HFF-Myc (cell line): ENCODE measurements at places on chromosomes 7 and 10.

DNA sequence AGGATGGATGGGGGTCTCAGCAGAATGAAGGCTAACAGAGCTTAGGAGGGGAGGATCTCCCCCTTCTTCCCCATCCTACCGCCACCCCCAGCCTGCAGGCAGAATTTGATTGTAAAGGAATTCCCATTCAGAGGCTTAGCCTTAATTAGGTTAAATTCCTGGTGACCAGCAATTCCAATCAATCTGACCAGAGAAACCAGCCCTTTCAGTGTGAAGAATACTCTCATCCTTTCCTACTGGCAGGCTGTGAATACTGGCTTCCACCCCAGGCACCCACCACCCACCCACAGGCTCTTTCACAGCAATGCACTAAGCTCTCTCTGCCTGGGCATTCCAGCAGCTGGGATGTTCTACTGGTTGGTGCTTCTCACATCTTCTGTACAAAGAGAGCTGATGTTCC, 137.9 kb upstream of the LYZL1 start:
- DNase-seq, result no peak

- no peak for DNase-seq
Observed at GRCh38 chr7:150738092-150738491, 874 bp downstream of the GIMAP5 start.

- DNase-seq, result no peak
Observed at GRCh38 chr7:17466216-17466615, 167.8 kb downstream of the AHR start.

DNA sequence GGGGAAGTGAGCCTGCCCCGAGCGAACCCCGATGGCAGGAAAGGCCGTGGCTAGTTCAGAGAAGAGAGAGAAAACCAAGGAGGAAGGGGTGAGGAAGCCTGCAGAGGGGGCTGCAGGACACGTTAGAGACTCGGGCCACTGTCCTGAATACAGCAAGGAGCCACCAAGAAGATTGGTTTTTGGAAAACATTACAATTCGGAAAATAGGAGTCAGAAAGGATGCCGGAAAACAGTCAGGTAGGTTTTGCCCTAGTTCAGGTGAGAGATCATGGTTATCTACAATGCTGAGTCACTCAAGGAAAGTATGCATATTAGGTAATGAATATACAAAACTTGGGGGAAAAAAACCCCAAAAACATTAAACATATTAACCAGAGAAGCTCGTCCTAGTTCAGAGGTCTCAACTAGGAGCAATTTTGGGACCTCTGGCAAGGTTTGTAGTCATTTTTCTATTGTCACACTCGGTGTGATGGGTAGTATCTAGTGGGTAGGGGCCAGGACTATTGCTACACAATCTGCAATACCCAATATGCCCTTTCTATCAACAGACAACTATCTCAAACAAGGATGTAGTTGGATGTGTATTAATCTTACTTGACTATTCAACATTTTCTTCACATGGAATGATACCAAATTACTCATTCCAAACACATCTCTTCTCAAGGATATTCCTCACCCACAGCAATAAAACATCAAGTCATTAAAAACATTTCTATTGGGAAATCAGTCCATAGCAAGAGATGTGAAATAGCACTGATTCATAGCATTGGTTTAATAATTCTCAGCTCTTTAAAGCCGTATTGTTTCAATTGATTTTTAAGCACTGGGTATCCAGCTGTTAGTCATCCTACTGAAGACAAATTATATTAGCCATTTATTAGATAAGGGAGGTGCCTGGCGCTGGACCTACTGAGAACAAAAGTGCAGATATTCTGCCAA, 74.4 kb upstream of the RSU1 start:
- no peak for DNase-seq

- DNase-seq, result no peak
Observed at GRCh38 chr7:14937581-14937980, 35.0 kb upstream of the DGKB start.

DNA sequence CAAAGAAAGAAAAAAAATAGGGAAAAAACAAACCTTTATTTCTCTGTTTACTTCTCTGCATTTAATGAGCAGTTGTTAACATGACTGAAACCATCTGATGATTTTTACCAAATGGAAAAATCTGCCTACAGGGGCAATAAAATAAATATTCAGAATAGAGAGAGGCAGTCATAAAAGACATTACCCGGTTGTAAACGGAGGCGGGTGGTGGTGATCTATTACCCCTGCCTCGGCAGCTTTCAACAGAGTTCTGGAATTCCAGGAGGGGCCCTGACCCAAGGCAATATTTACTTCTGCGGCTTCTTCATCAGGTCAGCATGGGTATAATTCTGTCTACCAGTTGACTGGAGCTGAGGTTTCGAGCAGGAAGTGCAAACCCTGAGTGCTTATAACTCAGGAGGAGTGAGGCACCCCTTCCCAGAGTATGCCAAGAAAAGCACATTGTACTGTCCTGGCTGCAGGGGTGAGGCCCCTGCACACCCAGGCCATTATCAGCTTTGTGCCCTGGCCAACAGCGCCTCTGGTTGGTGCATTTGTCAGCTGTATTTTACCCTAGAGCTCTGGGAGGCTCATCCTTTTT, 8.2 kb upstream of the CXCL12 start:
- peak; percentile 74 for DNase-seq

- DNase-seq, result no peak
Observed at GRCh38 chr10:132671228-132672154, 114.5 kb downstream of the NKX6-2 start.

GRCh38 chr10:77618117-77618516, 19.5 kb downstream of the KCNMA1 start:
- no peak for DNase-seq

GRCh38 chr7:150823484-150824126, 23.0 kb downstream of the TMEM176A start:
- DNase-seq, result no peak

GRCh38 chr7:67653856-67654454, 657.3 kb downstream of the TYW1 start:
- no peak for DNase-seq

GRCh38 chr10:70364772-70365091, 17.7 kb downstream of the LRRC20 start:
- DNase-seq, result no peak

GRCh38 chr7:47647181-47647917, 65.4 kb upstream of the TNS3 start:
- no peak for DNase-seq

DNA sequence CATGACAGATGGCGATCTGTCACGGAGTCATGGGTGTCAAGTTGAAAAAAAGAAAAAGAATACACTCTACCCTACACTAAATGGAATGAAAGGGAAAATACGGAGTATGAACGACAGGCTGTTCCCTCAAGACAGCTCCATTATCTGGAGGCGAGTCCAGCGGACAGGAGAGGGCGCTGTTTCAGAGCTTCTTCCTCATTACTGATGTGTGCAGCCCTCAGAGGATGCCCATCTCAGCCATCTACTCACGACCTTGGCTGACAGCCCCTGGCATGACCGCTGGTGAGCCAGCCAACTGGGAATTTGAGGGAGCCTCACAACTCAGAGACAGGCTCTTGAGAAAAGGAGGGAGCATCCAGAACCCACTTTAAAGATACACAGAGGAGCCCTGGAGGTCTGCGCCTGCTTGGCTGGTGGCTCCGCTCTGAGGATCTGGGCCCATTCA, 49.6 kb upstream of the SMNDC1 start:
- DNase-seq, result no peak

DNA sequence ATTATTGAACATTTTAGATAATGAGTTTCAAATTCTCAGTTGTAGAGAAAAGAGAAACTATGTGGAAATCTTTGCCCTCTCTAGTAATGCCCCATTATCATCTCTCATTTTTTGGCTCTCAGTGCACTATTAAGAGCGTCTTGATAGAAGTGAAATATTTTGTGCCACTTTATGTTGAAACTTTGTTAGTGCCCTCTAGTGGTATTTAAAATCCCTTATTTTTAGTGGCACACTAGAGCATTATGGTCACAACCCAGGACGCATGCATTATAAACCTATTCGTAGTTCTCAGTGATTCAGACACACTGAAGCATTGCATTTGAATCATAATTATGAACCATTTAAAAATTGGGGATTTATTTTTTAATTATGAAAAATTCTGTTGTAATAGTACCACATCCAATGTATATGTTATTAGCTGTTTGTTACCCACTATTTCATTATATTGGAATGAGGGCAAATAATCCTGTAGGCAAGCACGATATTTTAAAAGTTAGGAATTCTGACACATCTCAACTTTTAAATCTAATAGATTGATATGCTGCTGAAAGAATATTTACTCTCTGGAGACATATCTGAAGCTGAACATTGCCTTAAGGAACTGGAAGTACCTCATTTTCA, 21.9 kb downstream of the PDCD4 start:
- DNase-seq, result no peak

DNA sequence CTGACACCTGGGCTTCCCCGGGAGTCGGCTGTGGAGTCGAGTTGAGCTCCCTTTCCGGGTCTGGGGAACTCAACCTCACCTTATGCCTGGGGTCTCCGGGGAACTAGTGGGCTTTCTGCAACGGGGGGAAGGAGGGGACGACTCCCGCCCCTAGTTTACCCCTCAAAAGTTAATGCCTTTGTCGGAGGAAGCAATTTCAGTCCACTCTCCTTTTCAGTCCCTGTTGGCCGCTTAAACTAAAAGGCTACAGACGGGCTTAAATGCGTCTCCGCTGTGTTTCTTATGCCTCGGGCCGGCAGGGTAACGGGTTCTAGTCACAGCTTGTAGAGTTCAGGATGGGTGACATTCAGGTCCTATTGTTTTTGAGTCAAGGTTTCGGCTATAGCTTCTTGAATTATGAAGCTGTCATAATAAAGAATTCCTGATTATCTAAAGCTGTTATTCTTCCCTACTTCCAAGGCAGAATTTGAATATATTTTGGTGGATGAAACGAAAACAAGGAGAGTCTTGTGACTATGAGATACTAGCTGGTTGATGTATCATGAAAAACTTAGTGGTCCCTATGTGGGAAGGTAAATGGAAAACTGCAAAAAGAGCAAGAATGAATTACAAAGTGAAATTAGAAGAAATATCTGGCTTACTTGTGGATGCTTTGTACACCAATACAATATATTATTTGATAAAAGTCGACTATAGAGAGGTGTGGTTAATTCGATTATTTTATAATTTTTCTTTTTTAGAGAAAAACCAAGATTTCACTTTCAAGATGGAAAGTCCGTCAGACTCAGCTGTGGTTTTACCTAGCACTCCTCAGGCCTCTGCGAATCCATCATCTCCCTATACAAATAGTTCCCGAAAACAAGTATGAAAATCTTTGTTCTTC, 495 bp downstream of the SFR1 start:
- DNase-seq, result no peak

DNA sequence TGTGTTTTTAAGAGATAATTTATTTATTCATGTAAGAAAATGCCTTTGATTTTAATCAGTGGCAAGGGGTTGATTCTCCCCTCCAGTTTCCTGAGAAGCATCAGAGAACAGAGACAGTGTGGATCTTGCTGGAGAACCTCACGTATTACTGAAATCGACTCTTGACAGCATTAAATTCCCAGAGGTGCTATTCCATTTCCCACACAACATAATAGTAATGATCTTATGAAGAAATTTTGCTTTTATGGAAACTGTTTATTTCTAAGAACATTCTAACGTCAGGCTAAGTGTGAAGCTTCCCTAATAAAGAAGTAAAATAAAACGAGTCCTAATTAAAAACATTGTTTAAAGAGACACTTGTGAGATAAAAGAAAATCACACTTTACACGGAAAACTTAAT, 293.1 kb upstream of the NRP1 start:
- DNase-seq, result no peak

DNA sequence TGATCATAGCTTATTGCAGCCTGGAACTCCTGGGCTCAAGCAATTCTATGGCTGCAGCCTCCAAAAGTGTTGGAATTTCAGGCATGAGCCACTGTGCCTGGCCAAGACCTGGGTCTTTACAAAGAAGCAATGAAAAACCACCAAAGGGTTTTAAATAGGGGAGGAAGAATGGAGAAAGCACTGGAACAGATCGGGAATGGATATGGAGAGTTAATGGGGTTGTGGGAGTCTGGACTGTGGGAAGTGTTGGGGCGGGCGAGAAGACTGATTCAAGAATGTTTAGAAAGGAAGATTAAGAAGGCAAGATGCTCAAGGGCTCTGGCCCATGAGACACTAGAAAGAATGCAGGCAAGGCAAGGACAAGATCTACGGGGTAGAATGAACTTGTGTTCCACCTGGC, 98.5 kb downstream of the CARD11 start:
- DNase-seq, result no peak

DNA sequence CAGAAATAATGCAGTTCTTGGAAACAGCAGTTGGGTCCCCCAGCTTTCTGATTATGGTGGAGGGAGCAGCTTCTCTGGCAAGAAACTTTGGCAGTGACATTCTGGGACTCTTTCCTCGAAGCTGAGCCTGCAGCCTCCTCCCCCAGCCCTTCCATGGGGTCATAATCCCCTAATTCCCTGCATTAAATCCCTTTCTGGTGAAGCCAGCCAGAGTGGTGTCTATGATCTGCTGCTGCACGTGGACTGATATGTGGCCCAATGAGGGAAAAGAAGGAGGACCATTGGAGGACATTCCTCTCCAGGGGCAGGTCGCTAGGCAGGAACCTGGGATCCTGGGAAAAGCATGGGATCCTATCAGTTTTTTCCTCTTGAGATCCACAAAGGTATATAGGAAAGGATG, 470.5 kb downstream of the RPS24 start:
- DNase-seq, result no peak

- DNase-seq, result no peak
Observed at GRCh38 chr7:47485640-47486435, 96.1 kb downstream of the TNS3 start.

DNA sequence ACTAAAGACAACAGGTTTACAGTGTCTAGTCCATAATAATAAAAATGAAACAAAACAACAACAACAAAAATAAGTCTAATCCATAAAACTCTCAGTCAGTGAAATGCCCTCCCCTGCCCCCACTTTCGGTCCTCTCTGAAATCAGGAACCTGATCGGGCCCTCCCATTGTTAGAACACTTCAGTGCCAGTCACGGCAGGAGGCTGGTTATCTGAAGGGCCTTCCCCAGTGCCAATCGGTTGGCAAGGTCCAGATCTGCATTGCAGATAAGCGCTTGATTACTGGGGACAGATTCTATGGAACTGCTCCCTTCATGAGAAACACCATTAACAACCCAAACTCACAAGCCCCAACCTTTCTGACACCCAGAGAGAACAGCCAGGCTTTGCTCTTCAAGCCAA, 72.2 kb upstream of the EEPD1 start:
- DNase-seq, result no peak

- no peak for DNase-seq
Observed at GRCh38 chr7:71348821-71349681, 217.1 kb downstream of the GALNT17 start.

DNA sequence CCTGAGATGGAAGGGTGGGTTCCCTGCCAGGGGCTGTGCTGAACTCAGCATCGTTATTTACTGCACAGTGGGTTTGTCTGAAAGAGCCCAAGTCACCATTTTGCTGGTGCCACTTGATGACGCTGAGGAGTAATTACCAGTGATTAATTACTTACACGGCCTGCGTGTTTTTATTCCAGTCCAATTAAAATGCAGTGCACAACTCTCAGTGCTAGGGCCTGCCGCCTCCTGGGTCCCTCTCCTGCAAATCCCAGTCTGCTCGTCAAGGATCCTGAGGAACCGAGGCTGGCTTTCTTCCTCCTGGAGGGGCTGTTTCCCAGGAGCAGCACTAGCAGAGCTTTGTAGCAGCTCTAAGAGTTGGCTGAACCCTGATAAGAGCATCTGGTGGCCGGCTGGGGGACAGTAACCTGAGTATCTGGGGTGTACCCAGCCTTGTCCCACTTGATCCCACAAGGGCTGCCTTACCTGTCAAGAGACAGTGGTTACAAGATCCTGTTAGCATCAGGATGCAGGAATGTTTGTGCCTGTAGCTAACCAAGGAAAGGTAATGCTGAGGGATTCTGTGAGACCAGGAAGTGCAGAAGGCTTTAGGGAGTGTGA, 45.1 kb upstream of the LRRC4 start:
- DNase-seq, result no peak
